ENCODE measurements at places on chromosomes 3 and 15.

- no peak for DNase-seq
Observed at GRCh38 chr3:148319161-148319915, 378.4 kb upstream of the AGTR1 start.

DNA sequence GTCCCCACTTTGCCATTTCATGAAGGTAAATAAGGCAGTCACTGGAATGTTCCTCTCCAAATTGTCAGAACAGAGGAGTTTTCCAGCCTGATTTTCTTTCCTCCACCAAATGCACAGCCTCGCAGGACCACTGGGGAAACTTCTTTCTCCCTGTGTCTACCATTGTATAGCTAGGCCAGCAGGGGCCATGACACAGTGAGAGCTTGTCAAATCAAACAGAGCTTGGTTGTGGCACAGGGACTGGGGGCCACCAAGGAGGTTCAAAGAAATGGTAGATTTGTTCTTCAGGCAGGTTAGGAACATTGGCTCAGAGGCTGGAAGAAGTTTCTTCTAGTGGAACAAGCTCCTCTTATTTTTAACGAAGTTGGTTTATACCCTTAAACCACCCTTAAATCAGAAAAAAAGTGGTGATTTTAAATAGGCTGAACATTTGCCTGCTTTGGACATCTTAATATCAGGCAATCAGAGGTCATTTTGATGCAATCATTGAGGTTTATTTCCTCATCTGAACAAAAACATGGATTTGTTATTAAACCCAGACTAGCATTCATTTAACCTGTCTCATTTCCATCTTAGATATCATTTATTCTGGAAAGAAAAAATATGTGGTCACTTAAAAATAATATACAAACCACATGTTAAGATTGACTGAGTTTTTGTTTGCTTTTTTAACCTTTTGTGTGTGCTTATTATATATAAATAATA lies 105.6 kb downstream of the GTPBP8 start:
- DNase-seq: no peak

DNA sequence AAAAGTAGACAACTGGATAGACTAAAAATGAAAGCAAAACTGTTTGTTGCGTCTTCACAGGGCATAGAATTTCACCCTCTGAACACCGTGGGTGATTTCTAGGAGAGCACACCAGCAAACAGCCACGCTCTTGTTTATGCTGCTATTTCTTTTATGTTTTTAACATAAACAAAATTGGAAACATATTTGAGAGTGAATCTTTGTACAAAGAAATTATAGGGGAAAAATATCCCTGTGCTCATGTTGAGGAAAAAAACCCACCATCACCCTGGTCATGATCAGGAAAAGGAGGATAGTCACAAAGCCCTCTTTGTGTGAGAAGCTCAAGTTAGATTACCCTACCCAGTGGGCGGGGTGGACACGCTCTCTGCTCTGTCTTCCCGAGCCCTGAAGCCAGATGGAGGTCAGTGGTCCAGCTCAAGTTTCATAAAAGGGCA lies 313.3 kb downstream of the SATB1 start:
- no peak for DNase-seq

DNA sequence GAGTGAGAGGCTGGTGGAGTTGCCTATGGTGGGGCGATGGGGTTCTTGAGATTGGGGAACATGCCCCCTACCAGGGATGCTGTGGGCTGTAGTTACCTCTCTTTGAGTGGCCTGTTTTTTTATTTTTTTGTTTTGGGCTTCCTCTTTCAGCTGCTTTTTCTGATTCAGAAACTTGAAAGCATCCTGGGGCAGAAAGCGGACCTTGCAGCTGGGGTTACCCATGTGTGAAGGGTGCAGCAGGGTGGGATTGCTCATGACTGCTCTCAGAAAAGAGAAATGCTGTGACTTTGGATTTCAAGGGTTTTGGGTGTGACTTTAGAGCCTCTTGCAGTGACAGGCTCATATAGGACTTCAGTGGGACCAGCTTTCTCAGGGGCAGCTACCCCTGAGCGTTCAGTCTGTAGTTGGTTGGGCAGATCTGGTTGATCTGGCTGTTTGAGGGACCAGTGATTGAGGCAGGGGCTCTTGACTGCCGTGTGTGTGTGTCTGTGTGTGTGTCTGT lies 1.8 kb downstream of the LIMD1 start:
- no peak for DNase-seq

DNA sequence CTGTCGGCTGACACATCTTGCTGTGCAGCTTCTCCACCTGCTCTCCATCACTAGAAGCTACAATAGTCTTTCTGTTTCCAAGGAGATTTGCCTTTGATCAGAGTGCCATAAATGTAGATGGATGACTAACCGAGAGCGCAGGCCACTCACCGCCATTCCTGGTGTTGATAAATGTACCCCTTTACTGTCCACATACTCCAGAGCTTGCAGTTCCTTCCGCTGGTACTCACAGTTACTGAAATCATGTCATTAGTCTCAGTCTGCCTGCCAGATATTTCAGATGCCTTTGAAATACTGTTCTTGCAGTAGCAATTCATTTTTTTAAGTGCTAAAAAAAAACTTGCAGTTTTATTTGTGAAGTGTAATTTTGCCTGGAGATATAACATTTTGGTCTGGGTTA lies 72.3 kb downstream of the BLM start:
- no peak for DNase-seq

GRCh38 chr3:167867981-167868380 lies 132.5 kb downstream of the SERPINI1 start:
- DNase-seq: no peak

DNA sequence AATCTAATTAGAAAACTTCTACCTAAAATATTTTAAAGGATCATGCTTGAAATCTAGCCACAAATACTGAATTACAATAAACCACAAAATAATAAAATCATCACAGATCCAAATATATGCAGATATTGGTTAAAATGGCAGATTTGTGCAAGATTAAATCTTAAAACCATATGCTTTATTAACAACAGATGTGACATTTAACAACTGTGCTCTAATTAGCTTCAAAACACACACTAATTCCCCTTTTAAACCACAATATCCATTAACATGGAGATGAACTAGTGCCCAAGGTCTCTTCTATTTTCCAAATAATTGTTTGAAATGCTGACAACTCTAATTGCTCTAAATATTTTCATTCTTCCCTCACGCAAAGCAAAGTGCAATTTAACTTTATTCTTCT lies 1530.3 kb downstream of the SI start:
- DNase-seq: no peak

GRCh38 chr3:195009616-195010015 lies 261.3 kb downstream of the XXYLT1 start:
- DNase-seq: no peak

DNA sequence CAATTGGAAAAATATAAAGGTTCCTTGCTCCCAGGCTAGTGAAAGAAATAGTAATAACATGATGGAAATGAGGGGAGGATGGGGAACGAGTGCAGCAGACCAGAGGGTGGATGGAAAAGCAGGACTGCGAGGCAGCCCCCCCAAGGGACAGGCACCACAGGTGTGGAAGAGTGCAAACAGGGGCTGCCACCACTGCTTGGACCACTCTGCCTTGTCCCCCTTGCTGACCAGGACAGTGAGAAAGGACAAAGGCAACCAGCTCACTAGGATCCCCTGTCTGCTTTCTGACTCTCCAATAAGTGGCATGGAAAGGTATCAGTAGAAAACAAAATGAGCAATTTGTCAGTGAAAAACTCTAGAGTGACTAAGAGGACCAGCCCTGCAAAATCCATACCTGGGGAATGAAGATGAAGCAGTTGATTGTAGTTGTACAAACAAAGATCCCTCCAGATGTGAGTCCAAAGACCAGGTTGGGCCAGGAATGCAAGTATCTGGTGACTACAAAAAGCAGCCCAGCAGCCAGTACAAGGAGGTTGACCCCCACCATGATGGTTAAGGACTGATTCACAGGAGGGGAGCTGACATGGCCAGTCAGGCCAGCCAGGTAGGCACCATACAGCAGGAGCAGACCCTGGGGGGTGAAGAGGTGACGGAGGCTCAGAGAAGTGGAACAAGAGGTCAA lies 86.6 kb upstream of the GSK3B start:
- DNase-seq: no peak

DNA sequence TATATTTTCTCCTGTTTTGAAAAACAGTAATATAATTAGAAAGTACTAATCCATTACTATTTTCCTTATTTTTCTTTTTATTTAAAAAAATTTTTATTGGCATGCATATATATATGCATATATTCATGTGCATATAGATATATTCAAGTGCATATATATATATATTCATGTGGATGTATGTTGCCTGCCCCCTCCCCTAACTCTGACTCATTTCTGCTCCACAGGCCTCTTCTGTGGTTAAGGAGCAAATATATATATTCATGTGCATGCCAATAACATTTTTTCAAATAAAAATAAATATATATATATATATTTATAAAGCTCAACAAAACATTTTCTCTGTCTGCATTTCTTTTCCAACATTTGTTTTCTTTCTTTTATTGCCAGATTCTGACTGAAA lies 13.6 kb upstream of the CORO2B start:
- DNase-seq: no peak

- no peak for DNase-seq
Observed at GRCh38 chr15:95733931-95734330, 596.6 kb upstream of the NR2F2 start.

DNA sequence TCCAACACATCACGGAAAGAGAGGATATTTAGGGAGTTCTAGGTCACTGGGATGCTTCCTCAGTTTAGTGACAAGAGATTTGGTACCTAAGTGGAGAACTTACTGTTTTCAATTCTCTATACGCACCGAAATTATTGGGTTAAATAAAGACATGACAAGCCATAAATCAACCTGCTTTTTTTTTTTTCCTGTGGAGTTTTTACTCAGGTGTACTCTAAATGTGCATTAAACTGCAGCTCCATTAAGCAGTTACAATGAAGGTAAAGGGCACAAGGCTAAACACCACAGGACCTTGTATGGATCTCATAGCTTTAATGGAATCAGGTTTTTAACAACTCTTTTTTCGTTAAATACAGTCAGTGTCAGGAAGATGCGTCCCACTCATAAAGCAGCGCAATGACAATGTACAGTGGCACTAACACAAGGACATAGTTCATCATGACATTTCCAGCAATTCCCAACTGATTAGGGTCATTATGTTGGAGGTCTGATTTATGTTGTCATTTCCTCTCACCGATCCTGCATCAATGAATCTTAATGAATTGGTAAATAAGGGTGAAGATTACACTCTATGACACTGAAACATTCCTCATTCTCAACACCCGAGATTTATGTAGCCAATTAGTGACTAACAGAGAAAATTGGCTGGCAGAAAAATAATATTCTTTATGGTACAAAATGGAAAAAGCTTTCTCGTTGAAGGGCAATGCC lies 355.2 kb downstream of the FOXP1 start:
- no peak for DNase-seq

DNA sequence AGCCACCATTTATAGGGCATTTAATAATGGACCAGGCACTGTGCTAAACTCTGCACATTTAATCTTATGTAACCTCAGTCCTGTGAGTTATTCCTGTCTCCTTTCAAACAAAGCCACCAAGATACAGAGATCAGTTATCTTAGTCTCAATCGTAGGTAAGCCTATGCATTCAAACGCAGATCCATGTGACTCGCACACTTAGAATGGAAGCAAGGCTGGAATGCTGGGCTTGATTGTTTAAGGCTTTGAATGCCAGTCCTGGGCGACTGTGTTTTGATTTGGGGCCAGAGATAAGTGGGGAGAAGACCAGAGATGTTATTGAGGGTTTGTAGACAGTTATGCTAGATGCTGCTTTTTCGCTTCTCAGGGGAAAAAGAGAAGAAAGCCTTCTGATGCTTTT lies 22.2 kb downstream of the MED12L start:
- no peak for DNase-seq

- no peak for DNase-seq
Observed at GRCh38 chr3:187049462-187050101, 89.7 kb downstream of the RPL39L start.

DNA sequence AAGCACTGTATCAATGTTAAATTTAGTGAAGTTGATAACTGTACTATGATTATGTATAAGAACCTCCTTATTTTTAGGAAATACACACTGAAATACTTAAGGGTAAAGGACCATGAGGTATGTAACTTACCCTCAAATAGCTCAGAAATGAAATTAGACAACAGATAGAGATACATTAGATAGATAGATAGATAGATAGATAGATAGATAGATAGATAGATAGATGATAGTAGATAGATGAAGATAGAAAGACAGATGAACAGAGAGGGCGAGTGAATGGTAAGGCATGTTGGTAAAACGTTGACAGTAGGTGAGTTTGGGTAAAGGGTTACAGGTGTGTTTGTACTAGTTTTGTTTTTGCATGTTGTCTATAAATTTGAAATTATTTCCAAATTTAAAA lies 38.0 kb upstream of the ACAN start:
- no peak for DNase-seq

DNA sequence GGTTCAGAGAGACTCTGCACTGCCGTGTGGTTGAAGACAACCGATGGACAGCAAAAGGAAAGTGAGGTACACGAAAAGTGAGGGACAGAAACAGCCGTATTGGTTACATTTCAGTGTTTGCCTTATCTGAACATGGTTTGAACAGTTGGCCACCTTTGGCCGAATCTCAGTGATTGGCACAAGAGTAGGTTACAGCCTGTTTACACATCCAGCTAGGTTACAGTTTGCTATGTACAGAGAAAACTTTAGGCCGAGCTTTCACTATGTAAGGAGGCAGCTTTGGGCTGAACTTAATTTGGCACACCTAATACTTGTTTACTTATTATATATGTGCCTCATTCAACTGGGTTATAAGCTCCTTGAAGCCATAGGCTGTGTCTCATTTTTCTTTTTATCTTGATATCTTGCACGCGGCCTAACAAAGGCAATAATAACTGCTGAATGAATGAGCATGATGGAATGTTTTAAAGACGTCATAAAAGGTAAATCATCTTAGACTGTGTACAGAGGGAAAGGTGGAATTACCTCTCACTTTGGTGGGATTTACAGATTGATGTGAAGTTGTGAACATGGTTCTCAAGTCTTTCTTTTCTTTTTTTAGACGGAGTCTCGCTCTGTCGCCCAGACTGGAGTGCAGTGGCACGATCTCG lies 17.2 kb upstream of the GREM1 start:
- DNase-seq: no peak

DNA sequence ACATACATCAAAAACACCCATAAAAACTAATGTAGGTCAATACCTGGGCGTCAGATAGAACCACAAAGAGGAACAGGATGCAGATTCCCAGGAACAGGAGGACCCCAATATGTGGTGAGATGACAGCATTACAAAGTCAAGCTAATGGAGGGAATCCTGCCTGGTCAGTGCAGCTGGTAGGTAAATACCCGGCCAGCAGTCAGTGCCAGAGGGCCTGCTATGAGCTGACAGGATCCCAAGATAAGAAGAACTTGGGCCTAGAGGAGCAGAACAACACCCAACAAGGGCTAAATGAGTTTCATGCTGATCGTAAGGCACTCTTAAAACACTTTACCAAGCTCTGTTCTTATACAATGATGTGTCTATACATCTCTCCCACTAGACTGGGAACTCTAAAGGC lies 61.2 kb upstream of the KCNMB2 start:
- no peak for DNase-seq

- no peak for DNase-seq
Observed at GRCh38 chr3:144462337-144462736, 490.7 kb downstream of the DIPK2A start.

- DNase-seq: no peak
Observed at GRCh38 chr3:10423171-10423882, 82.1 kb downstream of the ATP2B2 start.
